ENCODE measurements at places on chromosomes 4 and X. TPM values are rescaled to one million over a fixed set of nuclear protein-coding genes. Genes with fewer than 3 reads are reported as not detected.

Gene SERTM2
- not detected for polyA plus RNA-seq

Gene SH3BP2
- polyA plus RNA-seq = 47.8 TPM

Gene SULT1E1
- 284 TPM for polyA plus RNA-seq

Gene ZDHHC15
- polyA plus RNA-seq = 8.5 TPM

Gene GAGE12F
- not detected for polyA plus RNA-seq

Gene LRCH2
- polyA plus RNA-seq = 13.6 TPM

Gene CT45A1
- 6.7 TPM for polyA plus RNA-seq

Gene ADH1C
- polyA plus RNA-seq = 25.6 TPM

Gene SH3D19
- 58.4 TPM for polyA plus RNA-seq

- DNase-seq = no peak
These were observed 173.4 kb upstream of the KIT start for GRCh38 chr4:54484383-54484782.

DNA sequence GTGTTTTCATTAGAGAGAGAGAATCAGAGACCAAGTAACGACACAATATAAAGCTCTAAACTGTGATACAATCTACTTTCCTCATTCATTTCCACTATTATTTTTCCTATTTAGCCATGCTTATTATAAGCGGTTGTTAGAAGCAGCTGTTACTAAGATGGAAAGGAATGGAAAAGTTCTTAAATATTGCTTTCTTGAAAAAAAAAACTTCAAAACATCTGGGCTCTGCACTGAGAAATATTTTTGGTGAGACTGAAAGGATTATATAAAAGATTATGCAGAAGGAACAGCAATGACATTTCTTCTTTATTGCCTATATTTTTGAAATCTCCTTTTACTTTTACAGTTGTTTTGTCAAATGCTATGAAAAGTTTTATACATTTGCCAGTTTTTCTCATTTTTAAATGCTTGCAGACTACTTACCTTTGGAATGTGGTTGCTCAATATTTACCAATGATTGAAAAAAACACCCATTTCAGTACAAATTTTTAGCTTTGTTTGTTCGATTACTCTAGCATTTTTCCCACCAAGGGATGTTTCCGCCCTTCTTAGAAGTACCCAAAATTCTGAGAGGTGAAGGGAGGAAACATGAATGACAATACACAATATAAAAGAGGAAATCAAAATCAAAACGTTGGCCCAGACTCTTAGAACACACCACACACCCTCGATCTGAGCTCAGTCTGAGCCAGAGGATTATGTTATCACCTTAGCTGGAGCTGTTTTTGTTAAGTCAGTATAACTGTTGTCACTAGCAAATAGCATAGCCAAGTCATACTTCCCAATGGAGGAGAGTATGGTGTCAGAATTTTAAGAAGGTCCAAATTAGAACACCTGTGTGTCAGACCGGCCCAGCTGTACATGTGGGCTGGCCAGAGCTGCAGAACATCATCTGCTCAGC, 18.4 kb downstream of the DKK2 start:
- DNase-seq = no peak

- no peak for DNase-seq
These were observed 366.3 kb upstream of the CXorf51A start for GRCh38 chrX:147180886-147181285.

DNA sequence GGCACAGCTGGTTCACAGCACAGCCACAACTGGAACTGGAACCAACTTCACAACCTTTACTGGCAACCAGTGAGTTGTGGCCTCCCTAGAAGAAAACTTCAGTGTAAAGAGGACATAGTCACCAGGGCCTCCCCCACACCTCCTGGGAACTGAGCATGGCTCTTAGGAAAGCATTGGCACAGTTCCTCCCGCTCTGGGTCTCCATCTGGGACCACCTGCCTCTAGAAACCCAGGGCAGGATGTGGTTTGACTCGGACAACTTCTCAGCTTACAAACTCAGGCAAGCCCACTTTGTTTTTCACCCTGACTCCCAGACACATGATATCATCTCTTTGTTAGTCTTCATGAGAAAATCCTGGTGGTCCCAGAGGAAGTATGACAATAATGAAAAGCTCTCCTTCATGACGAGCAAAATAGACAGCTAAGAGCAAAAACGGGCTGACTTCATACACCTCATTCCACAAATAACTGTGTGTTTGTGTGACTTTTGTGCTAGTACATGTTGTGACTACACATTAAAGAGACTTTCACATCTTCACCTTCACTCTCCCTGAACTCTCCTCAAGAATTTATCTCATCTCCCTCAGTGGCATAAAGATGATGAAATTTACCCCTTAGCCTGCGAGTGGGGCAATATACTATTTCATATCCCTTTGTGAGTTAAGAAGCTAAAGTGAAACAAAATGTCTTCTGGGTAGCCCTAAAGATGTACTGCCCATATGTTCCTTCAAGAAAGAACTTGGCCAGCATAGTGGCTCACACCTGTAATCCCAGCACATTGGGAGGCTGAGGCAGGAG, 75.4 kb downstream of the SH3KBP1 start:
- DNase-seq = no peak

GRCh38 chr4:188254211-188254610, 115.0 kb downstream of the TRIML1 start:
- no peak for DNase-seq

DNA sequence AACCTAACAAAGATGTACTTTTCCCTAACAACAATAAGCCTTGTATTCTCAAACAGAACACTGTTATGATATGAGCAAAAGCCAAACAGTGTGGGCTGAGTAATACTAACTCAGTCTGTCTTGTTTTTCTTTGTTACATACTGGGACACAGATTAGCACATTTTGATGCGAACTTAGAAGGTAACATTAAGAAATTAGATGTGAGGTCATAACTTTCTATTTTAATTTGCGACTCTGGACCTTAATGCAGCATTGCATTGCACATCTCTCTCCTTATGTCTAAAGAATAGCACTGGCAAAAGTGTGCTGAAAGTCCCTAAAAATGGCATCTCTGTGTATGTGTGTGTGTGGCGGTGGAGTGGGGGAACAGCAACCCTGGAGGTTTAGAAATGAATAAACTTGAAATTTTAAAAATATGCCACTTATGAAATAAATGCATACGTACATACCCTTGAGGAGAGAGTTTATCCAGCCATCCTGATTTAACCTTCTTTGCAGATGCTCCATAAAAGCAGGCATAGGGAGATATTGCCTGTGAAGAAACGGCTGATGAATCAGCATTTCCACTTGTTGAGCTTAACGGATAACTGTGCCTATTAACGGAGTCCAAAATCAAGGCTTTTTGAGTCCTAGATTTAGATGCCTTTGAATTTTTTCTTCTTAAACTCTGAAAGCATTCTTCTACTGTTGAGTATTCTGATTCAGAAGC, 34.2 kb downstream of the ARAP2 start:
- DNase-seq = no peak

DNA sequence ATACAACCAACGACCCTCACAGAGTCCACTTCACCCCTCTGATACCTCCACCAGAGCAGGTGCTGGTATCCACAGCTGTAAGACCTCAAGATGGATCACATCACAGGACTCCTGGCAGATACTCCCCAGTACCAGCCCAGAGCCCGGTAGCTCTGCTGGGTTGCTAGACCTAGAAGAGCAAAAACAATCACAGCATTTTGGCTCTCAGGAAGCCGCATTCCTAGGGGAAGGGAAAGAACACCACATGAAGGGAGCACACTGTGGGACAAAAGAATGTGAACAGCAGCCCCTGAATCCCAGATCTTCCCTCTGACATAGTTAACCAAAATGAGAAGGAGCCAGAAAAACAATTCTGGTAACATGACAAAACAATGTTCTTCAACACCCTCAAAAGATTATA, 303.1 kb upstream of the GRIA3 start:
- DNase-seq = no peak

DNA sequence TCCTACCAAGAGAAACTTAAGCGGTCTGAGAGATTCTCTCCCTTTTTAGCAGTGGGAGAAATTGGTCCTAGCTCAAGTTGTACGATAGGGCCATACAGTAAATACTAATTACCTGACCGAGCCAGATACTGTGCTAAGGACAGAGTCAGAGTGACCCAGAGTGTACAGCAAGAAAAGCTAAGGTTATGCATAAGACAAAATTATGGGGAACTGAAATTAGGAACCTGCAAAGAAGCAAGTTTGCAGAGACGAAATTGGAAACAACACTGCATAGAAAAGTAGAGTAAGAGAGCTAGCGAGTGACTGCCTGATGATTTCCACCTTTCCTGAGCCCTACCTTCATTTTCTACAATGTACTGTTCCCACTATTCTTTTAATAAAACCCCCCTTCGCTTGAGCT, 278.1 kb downstream of the NKX6-1 start:
- DNase-seq = no peak

DNA sequence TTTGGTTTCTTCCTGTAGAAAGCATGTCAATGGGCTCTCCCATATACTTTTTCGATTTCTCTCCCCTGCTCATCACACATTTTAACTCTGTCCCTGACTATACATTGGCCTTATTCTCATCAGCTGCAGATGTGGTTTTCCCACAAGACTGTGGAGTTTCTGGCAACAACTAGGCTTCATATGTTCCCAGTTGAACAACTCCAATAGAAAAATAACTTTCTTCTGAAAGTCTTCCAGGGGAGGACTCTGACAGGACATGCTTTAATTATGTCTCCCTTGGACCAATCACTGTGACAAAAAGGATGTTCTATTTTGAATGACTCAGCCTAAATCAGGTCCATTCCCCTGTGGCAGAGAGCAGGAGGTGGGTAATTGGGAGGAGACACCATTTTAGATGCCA, 28.1 kb downstream of the SPANXC start:
- no peak for DNase-seq

- no peak for DNase-seq
These were observed 850.1 kb downstream of the TRIML1 start for GRCh38 chr4:188989371-188989770.

- no peak for DNase-seq
These were observed 47.2 kb downstream of the SLC34A2 start for GRCh38 chr4:25702848-25703247.

DNA sequence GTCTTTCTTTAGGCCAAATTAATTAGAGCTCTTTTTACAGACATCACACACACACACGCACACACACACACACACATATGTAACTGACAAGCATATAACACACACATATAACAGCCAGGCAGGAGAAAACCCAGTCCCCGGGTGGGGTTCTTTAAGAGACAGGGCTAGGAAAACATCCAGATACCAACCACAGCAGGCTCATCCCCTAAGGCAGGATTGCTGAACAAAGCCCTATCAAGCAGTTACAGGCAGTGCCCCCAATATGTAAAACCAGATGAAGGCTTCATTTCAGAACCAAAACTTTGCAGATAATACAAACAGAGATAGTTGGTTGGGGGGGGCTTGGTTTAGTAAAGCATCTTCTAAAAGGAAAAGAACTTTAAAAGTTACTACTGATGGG, 18.0 kb upstream of the FAM47E start:
- no peak for DNase-seq

DNA sequence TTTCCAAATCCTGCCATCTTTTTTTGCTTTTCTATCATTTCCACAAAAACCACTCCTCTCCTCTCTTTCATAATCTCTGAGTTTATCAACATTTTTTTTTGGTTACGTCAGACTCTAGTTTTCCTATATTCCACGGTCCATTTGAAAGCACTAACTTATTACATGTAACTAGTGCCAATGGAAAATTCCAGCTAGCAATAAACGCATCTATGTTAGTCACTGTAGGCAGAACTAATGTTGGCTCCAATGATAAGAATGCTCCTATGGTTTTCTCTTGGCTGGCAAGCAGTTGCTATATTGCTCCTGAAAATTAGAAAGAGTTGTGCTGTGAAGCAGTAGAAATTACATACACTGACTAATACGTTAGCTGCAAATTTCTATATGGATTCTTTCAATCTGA, 634.6 kb upstream of the FTHL17 start:
- no peak for DNase-seq

- DNase-seq = no peak
These were observed 123.0 kb upstream of the AP1S2 start for GRCh38 chrX:15977644-15978043.

DNA sequence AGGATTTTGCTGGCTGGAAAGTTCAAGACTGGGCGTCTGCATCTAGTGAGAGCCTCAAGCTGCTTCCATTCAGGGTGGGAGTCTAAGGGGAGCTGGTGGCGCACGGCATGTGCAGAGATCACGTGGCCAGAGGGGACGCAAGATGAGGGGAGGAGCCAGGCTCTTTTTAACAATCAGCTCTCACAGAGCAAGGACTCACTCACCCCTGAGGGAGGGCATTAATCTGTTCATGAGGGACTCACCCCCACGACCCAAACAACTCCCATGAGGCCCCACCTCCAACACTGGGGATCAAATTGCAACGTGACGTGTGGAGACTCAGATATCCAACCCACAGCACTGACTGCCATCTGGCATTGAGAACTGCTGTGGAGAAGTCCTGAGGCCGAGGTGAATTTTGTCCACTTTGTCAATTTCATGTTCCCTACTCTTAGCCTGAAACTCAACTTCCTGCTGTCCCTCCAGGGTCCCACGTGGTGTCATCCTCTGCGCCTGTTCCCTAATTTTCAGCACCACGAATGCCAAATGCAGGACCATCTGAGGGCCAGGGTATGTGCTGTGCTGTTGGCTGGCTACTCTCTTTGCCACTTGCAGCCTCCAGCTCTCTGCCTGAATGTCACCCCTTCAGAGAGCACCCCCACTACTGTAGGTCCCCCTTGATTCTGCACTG, 5.6 kb downstream of the ZFP92 start:
- no peak for DNase-seq

DNA sequence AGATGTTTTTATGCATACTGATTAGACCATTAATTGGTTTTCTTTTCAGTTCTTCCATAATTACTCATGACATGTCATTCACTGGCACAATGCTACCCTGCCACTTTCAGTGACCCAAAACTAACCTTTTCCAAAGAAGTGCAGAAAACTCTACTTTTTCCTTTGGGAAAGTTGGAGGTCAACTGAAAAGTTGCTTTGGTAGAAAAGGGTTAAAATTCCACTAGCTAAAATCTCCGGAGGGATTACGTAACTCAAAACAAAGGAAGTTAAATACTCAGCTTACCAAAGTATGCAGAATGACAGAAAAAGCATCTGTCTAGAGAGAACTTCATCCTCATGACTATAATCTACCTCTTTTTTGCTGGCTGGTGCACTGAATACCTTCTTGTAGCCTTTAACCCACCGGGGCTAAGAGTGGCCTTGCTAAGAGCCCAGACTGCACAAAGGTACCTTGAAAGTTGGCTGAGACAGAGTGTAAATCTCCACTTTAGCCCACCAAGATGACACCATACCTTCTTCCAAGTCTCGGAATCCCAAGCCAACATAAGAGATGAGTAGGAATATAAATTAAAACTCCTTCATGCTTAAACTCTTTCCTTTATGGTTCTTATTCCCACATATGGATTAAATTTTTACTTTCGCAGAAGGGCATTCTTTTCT, 1099.5 kb upstream of the INTU start:
- no peak for DNase-seq

GRCh38 chr4:3263053-3263875, 14.3 kb downstream of the MSANTD1 start:
- DNase-seq = no peak

Measured in right lung (tissue), 10 donors.